ENCODE measurements at places on chromosomes 11 and 22.

- DNase-seq = no peak
Observed at GRCh38 chr22:29914991-29915533, 32.1 kb downstream of the MTMR3 start.

DNA sequence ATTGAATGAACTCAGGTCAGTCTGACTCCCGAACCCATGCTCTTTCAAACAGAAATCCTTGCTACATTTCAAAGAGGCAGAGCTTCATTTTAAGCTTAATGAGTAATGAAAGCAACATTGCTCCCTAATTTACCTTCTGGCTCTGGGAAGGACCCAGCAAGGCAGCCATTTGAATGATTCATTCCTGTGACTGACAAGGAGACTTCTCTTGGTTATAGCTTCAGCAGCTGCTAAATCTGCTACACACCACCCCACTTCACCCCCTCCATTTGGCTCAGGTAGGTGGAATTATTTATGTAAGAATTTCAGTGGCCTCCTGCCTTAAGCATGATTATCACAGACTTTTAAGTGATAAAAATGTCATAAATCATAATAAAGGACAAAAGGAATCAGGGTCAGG, 117.7 kb downstream of the KCNC1 start:
- no peak for DNase-seq

GRCh38 chr11:69008737-69009440, 4.2 kb downstream of the MRGPRF start:
- DNase-seq = no peak

GRCh38 chr11:133828871-133829270, 16.4 kb downstream of the SPATA19 start:
- no peak for DNase-seq

- DNase-seq = no peak
Observed at GRCh38 chr22:32232191-32232830, 22.8 kb downstream of the SLC5A4 start.

GRCh38 chr11:18524248-18524647, 2.5 kb downstream of the TSG101 start:
- DNase-seq = no peak
